ENCODE measurements at places on chromosomes 1 and 21.

DNA sequence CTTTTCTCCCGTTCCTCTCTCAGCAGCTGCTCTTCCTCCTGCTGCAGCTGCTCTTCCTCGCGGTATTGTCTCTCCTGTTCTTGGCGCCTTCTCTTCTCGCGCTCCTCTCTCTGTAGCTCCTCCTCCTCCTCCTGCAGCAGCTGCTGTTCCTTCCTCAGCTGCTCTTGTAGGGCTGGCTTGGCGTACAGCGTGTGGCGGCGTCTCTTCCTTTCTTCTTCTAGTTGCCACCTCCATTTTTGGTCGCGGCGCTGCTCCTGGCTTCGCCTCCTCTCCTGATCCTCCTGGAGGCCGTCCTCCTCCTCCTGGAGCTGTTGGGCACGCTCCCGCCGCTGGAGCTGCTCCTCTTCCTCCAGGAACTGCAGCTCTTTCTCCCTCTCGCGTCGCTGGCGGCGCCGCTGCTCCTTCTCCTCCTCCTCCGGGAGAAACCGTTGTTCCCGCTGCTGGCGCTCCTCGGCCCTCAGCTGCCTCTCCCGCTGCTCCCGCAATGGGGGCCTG, 4.8 kb downstream of the TCHH start:
- peak; percentile 15 for DNase-seq

DNA sequence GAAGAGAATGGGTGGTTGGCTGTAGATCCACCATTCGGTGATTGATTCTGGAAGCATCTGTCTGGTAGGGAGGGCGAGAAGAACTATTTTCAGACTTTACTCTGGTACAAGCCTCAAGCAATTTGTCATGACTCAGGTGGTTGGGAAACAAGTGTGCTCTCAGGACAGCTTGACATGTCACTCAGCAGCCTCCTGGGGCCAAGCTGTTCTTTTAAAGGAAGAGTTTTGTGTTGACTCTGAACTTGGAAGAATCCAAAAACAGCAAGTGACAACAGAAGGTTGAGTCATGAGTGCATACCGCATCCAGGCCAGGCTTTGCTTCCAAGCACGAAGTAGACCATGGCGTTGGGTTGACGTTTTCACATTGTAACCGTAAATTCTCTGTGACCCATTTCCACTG, 65.9 kb downstream of the CLIC6 start:
- DNase-seq = no peak

- no peak for DNase-seq
Observed at GRCh38 chr1:247539215-247539614, 3.0 kb upstream of the OR2C3 start.

- DNase-seq = no peak
Observed at GRCh38 chr1:109626682-109627408, 7.2 kb downstream of the AMPD2 start.

DNA sequence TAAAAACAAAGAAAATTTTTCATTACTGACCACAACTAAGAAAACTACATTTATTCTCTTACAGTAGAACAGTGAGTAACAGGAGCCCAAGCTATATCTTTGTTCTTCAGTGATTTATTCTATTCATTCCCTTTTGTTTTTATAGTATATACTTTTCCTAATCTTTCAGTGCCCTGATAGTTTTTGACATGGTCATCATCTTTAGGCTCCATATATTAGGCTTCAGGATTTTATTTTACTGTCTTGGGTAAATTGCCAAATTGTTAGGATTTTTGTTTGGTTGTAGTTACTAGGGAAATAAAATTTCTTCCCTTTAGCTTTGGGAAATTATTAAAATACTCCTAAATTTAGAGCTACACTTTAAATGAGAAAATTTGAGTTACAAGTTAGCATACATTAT, 10.3 kb downstream of the FBXO28 start:
- DNase-seq = no peak

GRCh38 chr1:8462371-8462892, 144.5 kb downstream of the SLC45A1 start:
- no peak for DNase-seq

DNA sequence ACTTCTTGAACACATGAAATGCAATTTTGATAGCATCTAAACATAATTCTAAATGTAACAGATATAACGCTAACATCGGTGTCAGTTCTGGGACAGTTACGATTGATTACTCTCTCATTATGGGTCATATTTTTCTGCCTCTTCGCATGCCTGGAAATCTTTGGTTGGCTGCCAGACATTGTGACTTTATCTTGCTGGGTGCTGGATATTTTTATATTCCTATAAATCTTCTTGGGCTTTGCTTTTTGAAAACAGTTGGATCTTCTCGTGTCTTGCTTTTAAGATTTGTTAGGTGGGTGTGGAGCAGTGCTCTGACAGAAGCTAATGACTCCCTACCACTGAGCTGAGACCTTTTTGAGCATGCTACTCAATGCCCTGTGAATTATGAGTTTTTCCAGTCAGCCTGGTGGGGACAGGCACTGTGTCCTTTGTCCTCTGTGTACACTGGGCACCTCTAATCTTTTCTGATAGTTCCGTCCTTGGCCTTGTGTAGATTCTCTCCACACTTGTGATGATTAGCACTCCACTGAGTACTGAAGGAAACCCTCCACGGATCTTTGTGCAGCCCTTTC, 28.0 kb upstream of the EDARADD start:
- DNase-seq = no peak

DNA sequence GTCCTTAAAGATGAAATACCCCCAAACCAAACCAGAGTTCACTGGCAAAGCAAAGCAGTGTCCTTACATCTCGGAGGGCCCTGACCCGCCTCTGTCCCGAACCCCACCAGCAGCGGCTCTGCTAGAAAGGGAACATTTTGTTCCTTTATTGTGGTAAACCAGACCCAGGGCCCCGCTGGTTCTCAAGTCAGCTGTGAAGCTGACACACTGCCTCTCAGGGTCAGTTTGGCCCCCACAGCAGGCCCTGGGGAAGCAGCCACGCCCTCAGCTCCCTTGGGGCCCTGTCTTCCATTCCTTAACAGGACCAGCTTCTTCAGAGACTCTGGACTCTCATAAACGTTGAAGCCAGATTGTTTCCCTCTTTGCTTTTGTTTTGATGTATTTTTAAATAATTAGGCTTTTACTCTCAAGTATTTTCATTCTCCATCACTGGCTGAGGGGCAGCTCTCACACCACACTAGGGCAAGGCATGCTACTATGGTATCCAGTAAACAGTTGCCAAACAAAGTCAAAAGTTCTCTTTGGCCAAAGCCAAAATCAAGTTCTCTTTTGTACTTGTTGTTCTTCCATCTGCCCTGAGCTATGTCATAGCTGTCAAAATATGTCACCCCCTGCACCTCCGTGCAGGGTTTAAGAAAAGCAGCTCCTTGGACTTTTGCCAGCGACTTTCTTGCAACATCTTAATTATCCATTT, 61.1 kb upstream of the ANGPTL1 start:
- no peak for DNase-seq

GRCh38 chr1:180947901-180948640, 35.4 kb downstream of the KIAA1614 start:
- no peak for DNase-seq

GRCh38 chr1:156114919-156115513, 505 bp downstream of the LMNA start:
- DNase-seq = no peak

GRCh38 chr1:232531291-232531690, 98.6 kb downstream of the SIPA1L2 start:
- no peak for DNase-seq

- DNase-seq = no peak
Observed at GRCh38 chr1:230107941-230108340, 40.9 kb downstream of the GALNT2 start.

DNA sequence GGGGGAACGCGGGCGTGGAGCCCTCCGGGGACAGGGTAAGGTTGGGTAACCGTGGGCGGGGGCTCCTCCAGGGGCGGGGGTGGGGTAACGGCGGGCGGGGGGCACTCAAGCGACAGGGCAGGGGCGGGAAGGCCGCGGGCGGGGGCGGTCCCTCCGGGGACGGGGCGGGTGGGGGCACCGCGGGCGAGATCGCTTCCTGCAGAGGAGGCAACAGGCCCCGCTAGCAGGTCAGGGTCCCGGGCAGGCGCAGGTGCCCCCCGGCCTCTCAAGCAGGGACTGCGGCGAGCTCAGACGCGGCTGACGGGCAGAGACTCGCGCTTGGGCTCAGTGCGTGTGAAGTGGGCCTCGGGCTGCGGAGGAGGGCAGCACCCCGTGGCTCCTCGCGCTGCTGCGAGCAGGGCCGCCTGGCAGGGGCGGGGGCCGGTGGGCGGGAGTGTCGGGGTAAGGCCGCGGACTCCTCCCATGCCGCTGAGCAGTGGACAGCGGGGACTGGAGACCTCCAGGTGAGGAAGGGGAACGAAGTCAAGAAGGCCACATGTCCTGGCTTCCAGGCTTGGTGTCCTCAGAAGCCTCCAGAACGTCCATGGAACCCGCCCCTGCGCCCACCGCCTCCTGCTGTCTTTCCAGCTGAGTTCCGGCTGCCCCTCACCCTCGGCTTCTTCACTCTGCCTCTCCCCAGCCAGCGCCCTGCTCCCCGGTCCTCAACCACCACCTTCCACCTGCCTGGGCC, 627 bp upstream of the GNB1 start:
- peak; percentile 79 for DNase-seq

DNA sequence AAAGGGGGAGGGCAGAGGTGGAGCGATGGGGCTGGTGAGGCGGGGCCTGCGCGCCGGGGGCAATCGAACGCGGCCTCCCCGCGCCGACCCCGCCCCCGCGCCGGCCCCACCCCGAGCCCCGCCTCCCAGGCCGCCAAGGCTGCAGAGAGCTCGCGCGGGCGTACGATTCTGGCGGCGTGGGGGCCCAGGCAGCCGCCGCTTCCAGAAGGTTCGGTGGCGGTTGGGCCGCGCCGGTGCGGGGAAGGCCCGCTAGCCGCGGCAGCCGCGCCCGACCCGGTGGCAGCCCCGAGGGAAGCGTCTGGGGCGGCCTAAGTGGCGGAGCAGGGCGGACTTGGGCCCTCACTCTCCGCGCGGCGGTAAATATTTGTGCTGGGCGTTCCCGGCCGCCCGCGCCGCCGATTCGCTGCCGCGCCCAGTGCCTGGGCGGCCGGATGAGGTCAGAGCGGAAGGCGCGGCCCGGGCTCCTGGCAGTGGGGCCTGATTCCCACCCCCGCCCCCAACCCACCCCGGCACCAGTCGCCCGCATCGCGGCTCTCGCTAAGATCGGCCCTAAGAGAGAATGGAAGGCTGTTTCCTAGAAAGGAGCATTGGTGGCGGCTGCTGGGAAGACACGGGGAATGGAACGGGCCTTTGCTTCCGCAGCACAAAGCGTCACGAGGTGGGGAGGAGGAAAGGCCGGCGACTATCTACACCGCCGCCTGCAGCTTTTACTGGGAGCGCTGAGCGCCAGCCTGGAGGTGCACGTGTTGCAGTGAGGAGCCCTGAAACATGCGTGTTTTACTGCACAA, at the start of gene ACOT7:
ACOT7 (minus strand) TSS at position 368 of the 788 bp plus-strand sequence. CDS start 368 bp downstream, outside the sequence.
- peak; percentile 95 for DNase-seq

DNA sequence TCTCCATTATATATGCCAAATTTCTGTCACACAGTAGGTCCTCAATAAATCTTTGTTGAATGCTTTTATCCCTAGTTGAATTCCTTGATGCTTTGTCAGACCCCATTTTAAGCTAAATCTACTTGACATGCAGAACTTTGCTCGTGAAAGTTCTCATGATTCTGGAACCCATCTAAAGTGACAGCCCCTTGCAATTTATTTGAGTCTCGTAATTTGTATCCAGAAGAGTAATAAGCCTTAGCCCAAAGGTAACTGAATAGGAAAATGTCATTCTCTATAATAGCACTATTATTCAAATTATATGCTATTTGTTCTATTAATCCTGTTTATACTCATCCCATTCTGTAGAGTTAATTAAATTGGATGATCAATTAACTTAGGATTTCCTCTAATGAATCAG, 466.6 kb upstream of the OLFM3 start:
- DNase-seq = no peak

GRCh38 chr1:212692774-212693644, 6.6 kb downstream of the BATF3 start:
- DNase-seq = no peak

DNA sequence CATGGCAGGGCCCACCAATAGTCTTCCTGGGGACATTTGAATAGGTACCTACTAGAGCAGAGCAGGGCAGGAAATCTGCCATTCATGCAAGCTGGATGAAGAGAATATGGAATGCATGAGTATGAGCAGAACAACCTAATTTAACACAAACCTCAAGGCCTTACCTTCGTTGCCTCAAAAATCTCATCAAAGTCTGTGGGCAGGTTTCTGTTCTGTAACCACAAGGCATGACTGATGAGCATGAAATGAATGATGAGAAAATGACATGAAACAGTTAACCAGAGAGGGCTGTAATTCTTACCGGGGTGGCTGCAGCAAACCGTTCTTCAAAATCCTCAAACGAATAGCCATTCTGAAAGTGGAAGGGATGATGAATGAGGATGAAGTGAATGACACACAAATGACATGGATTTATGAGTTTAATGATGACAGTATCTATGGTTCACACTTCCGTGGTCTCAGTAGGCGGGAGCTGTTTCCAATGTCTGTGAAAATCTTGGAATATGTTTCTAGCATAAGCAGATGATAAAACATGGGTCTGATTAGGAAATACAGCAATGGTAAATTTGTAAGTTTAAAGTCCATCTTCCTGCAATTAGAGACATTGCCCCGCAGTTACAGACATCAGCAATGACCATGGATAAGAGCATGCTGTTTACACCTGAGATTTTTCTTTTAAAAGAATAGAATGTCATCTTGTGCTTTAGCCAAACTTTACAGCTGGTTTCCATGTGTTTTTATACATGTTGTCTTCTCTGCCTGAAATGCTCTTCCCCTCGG, 67.6 kb upstream of the C8B start:
- no peak for DNase-seq

DNA sequence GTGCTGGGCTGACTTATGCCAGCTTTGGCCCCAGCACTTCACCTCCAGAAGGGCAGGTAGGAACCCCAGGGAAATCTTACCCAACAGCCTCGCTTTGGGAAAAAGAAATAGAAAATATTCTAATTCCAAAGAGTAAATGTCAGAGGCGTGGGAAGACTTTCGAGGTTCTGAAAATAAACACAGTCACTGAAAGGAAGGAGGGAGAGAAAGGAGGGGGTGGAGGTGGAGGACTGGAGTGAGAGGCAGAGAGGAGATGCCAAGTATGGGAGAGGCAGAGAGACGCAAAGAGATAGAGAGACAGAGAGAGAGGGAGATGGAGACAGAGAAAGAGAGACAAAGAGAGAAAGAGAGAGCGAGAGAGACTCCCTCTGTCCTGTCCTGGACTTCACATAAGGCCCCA, 395.0 kb downstream of the PTPRU start:
- DNase-seq = no peak

DNA sequence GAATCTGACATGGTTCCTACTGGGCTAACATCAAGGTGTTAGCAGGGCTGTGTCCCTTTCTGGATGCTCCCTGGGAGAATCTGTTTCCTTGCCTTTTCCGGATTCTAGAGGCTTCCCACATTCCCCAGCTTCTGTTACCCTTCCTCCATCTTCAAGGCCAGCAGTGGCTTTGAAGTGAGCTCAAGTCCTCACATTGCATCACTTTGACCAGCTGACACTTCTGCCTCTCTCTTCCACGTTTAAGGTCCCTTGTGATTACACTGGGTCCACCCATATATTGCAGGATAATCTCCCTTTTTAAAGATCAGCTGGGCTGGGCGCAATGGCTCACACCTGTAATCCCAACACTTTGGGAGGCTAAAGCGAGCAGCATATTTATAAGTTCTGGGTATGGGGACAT, 33.1 kb downstream of the CNST start:
- no peak for DNase-seq
